ENCODE measurements at places on chromosomes 1 and 21.

DNA sequence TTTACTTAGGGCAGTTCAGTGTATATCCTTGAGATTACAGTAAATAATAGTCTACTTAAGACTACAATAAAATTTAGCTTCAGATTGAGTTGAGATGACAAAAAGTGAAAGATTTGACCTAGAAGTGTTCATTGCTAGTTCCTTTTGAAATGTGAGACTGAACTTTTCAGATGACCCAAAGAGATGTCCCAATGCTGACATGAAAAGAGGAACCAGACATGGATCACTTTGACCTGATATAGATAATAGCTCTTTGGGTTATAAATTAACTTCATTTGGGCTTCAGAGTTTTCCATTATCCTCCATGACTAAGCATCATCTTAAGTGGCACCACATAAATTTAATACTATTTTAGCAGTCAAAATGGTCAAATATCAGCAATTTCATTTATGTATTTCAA is 25.7 kb upstream of the OR10J5 start:
- DNase-seq, result no peak

GRCh38 chr1:235502601-235503402 is 1.4 kb downstream of the B3GALNT2 start:
- DNase-seq, result no peak

- no peak for DNase-seq
Observed at GRCh38 chr1:15151871-15152270, 1.7 kb upstream of the TMEM51 start.

DNA sequence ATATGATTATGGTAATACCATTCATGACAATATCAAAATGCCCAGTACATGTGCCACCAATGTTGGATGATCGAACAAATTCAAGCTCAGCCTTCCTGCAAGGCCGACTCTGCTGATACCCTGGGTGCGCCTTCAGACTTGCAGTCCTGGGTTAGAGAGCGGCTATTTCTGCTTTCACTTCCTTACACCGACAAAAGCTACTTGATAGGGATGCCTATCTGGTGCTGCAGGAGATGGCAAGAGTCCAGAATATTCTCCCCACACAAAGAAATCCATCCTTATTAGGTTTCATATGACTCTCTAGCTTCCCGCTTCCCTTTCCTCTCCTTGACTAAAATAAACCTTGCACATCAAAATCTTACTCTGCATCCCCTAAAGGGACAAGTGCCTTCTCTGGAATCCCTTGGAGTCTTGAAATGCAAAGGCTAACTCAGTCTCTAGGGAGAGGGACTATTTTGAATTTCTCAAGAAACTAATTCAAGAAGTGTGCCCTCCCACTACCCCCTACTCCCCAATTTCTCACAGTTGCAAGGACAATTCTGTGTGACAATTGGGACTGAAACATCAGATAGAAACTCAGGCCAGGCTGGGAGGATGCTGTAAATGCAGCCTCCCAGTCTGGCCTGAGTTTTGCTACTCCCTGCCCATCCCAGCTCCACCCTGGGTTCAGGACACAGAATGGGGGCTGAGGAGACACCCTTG is 103.1 kb upstream of the USP24 start:
- no peak for DNase-seq

DNA sequence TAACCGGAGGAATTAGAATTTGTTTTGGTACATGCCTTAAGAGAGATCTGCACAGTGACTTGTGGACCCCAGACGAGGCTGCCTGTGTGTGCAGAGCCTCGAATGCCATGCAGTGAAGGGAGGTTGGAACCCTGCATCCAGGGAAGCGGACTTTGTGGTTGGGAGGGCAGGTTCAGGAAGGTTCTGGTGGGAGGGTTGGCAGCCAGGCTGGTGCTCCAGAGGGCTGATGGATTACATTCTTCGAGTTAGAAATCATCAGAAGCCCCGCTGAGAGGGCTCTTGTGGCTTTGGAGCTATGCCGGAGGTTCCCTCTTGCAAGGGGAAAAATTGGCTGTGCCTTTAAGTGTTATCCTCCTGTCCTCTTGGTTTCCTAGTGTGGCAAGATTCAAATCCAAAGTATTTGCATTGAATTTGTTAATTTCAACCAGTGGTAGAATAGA is 21.1 kb downstream of the ROR1 start:
- DNase-seq, result no peak

DNA sequence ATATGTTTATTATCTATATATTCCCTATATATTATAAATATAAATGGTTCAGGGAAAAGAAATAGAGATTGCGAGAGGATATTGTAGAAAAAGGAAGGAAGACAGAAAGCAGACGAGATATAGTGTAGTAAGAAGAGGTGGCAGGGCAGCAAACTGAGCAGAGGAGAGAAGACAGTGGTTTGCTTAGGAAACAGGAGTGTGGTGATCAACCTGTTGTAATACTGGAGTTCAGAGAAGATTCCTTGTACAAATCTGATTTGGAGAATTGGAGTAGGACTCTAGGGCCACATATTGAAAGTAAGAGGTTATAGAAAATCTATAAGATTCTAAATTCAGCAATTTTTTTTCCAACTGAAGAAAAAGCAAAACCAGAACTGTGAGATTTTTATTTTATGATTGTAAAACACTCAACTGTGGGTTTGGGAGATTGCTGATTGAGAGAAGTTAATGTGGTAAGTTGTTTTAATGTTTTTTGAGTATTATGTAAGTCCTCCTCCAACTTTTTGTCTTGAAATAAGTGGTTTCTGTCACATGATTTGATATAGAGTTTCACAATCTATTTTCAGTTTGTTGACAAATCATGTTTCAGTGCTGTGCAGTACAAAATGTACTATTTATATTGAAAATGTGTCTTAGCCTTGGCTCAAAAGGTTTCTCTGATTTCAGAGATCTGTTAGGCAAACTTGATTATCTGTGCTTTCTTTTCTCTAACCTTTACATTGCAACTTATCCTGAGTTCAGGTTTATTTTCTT is 9.6 kb upstream of the AMY2B start:
- DNase-seq, result no peak

DNA sequence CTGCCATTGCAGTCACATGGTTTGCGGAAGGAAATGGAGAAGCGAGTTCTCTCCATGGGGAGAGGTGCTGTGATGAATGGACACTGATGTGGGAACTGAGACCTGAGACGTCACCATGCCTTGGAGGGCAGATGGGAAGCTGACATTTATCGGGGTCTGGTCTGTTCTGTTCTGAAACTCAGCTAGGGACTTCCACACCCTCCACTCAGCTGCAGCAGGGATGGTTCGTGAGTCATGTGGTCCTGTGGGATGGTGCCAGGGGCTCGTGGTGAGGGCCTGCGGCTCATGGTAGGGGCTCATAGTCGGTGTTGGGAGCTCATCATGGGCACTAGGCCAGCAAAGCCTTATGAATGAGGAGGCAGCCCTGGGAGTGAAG is 6.1 kb downstream of the GPR137B start:
- DNase-seq, result no peak

- no peak for DNase-seq
Observed at GRCh38 chr1:14451217-14451616, 147.3 kb upstream of the KAZN start.

DNA sequence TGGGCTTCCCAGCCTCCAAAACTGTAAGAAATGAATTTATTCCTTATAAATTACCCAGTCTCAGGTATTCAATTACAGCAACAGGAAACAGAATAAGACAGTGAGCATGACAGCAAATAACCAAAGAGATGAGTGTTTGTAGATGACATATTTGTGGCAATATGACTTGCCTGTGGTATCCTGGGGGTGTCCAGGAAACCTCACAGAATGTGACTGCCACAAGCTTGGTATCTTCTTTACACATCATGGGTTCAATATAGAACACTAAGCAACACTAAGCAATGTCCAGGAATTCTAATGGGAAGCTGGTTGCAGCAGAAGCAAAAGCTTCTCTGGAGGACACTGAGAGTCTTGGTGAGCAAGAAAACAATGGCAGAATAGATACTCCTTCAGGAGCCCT is 236.4 kb upstream of the BEND5 start:
- no peak for DNase-seq

- no peak for DNase-seq
Observed at GRCh38 chr21:37532868-37533780, 166.6 kb downstream of the DYRK1A start.

DNA sequence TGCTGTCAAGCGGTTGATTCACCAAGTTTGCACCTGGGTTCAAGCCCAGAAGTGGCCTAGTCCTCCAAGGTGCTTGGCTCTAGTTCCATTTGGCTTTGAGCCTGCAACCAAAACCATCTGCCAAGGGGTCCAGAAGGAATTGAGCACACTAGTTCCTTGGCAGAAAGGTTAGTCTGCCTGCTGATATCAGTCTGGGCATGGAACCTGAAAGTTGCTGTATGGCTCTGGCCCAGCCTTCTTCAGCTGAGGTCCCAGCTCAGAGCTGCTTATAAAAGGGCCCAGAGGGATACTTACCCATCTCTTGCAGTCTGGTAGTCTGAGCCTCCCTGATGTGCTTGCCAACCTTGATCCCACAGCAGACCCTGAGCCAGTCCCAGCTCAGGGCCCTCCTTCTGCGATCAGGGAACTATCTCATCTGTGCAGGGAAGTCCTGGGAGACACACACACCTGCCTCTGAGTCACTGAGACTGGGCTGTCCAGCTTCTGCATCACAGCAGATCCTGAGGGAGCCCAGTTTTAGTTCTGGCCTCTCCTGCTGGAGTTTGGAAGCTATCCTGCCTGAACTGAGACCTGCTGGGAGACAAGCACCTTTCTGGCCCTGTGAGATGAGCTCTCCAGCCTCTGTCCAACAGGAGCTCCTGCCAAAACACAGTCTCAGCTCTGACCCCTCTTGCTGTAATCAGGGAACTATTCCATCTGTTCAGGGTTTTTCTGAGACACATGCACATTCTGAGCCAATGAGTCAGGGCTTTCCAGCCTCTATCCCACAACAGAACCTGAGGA is 75.8 kb downstream of the CTH start:
- no peak for DNase-seq

GRCh38 chr1:39699419-39699818 is 8.2 kb upstream of the HPCAL4 start:
- DNase-seq, result no peak

DNA sequence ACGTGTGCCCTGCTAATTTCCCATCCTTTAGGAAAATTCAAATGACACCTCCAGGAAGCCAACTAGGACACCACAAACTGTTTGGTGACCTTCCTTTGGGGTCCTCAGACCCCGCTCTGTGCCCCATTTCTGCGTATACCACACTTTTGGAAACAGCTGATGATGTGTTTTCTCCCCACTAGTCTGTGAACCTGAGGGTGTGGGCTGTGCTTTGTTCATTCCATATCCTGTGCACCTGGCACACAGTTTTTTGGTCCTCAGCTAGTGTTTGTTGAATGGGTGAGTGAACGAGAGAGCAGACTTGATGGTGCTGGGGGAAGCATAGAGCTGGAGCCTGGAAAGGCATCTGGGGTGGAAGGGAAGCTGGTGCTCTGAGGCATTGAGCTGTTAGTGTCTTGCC is 48.6 kb downstream of the RPS6KA1 start:
- no peak for DNase-seq

DNA sequence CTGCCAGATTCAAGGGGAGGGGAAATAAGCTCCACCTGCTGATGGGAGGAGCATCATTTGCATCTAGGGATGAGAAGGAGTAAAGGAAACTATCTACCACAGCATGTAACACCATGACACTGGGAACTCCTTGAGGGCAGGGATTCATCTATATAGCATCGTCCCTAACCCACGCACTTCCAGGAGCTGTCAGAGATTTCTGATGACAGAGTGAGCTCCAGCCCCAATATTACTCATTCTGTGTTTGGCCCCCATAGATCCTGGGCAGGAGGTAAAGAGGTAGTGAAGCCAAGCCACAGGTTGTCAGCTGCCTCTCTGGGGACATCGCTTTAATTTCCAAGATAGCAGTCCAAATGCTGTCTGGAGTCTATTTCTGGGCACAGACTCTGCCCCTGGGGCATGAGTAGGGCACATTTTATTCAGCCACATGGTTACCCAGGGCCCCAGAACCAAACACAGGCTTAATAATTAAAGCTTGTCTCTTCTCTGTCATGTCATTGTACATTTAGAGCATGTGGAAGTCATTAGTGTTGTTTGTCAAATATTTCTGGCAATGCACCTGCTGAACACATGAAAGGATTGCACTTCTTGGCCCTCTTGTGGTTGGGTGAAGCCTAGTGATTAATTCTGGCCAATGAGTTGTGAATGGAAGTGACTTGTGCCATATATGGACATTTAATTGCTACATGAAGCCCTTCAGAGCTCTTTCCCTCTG is 105.9 kb upstream of the POU3F1 start:
- DNase-seq, result no peak

- no peak for DNase-seq
Observed at GRCh38 chr1:157704878-157705277, 4.3 kb upstream of the FCRL3 start.

DNA sequence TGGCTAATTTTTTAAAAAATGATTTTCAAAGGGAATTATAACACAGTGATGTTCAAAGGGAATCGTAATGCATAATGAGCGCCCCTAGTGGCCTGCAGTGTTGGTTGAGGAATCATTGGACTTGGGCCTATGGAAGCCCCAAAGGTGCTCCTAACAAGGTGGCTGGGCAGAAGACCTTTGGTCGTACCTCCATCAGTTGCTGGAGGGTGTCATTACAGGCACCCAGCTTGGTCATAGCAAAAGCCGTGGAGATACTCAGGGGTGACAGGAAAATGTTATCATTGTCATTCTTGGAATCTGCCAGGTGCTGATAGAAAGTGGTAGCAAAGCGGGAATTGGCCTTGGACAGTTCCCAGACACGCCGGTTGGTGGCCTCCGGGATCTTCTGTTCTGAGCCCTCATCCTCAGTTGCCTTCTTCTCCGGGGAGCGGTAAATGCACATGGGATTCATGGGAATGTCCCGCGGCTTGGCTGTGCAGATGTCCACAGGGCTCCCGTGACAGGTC is 2.7 kb downstream of the SERPINC1 start:
- peak; percentile 36 for DNase-seq

DNA sequence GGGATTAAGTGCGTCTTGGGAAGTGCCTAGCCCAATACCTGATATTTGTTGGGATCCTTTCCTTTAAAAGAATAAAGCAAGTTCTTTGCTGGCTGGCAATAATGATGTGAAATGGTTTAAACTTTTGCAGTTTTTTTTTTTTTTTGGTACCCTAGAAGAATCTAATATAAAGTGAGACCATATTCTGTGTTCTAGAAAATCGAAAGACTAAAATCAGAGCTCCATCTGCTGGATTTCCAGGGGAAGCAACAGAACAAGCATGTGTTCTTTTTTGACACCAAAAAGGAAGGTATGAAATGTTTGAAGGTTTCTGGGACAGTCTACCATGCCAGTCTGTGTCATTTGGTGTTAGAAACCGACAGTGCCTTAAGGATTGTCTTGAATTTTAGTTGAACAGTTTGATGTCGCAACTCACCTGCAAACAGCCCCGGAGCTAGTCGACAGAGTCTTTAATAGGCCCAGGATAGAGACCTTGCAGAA is 6.4 kb downstream of the UTP11 start:
- peak; percentile 58 for DNase-seq

- no peak for DNase-seq
Observed at GRCh38 chr1:220808345-220809186, 21.9 kb downstream of the MTARC1 start.
